ENCODE measurements at places on chromosomes 6 and 20.

- no peak for DNase-seq
Observed at GRCh38 chr6:22025468-22026163, 271.2 kb downstream of the PRL start.

GRCh38 chr6:105400501-105400900, 2.4 kb downstream of the PREP start:
- DNase-seq = no peak

GRCh38 chr6:15462256-15462655, 200.6 kb downstream of the DTNBP1 start:
- no peak for DNase-seq

GRCh38 chr6:22372922-22373321, 76.1 kb upstream of the PRL start:
- no peak for DNase-seq

DNA sequence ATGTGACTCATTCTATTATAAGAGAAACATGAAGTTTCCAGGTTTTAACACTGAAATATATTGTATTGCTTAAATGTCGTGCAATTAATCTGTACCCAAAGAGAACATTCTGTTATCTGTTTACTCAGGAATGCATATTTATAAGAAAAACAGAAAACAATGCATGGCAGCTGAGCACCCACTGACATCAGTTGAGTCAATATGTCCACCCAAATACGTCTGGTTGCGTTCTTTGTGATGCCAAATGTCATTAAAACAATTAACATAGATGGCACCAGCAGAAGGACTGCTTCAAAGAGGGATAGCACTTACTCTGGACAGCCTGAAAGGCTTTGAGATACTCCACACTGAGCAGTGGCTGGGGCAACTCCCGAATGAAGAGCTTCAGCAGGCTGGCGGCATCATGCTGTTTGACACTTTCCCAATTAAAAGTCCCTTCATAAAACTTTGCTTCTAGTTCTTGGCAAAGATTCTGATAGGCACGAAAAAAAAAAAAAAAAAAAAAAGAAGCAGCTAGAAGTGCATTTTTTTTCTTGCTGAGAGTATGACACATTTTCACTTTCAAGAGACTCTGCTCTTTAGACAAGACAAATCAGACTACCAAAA, 102.3 kb downstream of the ARHGAP18 start:
- DNase-seq = no peak

- DNase-seq = no peak
Observed at GRCh38 chr6:168574699-168575195, 133.8 kb downstream of the SMOC2 start.

- no peak for DNase-seq
Observed at GRCh38 chr6:110550353-110550752, 73.9 kb upstream of the SLC22A16 start.
